ENCODE measurements at places on chromosomes 11 and 22.

DNA sequence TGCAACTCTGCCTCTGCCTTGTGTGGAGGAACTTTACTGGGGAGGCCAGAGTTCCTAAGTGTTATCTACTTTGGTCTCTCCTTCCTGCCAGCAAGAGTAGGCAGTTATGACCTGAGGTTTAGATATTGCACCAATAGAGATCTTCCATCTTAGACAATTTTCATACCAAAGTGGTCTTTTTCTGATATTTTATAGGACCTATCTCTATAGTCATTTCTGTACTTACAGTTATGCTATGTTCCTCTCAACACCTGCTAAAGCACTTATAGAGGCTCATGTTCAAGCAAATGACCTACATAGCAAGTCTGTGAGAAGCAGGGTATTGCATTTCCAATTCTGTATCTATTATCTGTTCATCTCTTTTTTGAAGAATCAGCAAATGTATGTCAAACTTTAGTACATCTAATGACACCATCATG lies 80.8 kb downstream of the HORMAD2 start:
- no peak for DNase-seq

- no peak for DNase-seq
These were observed 20.1 kb downstream of the CSRP3 start for GRCh38 chr11:19181531-19182261.

DNA sequence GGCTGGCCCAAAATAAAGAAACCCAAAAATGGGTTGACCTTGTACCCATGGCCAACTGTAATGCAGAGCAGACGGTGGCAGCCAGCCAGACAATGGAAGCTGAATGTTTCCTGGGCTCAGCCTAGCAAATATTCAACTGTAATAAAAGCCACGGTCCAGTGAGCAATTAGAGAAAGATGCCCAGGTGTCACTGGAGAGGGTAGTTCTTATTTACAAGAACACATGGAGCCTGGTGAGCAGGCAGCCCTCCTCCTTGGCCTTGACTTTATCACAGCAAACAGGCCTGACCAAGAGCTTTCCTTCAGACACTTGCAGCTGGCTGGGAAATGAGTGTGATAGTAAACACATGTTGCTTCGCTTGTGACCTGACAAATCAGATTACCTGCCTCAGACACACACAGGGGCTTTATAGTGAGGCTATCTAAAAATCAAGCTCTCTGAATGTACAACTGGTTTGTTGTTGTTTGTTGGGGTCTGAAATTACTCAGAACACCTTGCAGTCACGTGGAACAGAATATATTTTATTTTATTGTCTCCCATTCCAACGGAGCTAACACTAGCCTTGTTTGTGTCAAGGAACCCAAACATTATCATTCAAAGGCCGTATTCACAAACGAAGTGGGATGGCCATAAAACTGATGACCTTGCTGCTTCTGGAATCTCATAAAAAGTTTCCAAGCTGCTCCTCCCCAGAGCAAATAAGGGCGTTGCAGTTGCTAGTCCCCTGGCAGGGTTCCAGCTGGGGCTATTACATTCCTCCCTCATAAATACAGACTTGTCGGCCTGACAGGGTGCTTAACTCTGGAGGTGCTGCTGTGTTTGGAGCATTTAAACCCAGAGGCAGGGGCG lies 161.1 kb downstream of the BBOX1 start:
- DNase-seq, result peak; percentile 66

DNA sequence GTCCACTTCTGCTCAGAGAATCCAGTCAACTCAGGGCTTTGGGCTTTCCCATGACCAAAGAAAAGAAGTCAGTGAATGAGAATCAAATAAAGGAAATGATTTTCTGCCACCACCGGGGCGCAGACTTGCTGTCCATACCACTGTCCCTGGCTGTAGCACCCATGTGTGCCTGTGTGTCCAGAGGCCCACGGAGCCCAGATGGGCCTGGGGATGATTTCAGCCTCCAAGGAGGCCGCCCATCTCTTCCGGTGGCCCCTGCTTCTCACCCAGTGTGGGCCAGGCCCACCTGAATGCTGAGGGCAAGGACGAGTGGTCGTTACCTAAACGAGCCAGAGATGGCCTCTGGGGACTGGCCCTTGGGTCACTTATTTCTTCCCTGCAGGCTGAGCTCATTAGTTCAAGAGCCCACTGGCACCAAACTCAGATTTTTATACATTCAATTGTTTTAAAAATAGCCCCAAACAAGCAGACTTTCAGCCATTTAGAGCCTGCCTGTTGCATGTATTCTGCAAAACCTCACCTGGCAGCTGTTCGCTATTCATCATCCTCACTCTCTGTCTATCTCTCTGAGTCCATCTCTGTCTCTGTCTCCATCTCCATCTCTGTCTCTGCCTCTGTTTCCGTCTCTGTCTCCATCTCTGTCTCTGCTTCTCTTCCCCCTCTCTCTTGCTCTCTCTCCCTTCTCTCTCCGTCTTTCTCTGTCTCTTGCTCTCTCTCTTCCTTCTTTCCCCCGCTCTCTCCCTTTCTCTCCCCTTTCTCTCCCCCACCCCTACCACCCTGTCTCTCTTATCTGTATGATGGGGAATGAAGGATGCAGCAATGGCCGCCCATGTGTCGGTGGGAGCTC lies 24.2 kb downstream of the KRTAP5-5 start:
- no peak for DNase-seq

GRCh38 chr11:41053894-41054293 lies 405.6 kb downstream of the LRRC4C start:
- DNase-seq, result no peak

DNA sequence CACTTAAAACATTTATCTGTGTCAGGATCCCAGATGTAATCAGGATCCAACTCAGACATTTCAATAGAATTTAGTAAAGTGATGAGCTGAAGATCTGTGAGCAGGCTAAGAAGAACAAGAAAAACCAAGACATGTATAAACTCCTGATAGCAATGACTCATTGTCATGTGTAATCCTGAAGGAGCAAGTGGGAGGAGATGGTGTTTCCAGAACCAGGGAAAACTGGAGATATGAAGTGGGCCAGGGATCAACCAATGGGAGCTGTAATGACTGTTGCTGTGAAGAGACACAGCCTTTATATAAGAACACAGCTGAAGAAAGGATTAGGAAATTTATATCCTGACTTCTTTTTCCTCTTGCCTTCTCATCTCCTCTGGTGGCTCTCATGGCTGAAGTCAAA lies 682.5 kb upstream of the ARHGAP42 start:
- no peak for DNase-seq

DNA sequence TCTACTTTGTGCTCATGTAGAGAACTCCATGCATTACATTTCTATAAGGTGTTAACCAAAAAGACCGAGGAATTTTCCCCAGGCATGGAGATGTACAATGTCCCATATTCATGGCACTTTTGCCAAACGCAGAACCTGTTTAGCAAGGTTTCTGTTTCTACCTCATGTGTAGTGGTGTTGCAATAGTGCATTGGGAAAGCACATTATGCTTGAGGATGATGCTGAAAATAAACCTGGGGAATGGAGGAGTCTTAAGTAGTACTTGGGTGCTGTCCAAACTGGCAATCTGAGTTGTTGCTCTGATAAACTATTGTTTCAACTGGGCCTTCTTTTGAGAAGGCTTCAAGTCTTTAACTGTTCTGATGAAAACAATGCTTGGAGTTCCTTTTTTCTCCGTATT lies 11.5 kb upstream of the MUC15 start:
- no peak for DNase-seq

- no peak for DNase-seq
These were observed 2.4 kb upstream of the SMCO4 start for GRCh38 chr11:93545566-93545965.

DNA sequence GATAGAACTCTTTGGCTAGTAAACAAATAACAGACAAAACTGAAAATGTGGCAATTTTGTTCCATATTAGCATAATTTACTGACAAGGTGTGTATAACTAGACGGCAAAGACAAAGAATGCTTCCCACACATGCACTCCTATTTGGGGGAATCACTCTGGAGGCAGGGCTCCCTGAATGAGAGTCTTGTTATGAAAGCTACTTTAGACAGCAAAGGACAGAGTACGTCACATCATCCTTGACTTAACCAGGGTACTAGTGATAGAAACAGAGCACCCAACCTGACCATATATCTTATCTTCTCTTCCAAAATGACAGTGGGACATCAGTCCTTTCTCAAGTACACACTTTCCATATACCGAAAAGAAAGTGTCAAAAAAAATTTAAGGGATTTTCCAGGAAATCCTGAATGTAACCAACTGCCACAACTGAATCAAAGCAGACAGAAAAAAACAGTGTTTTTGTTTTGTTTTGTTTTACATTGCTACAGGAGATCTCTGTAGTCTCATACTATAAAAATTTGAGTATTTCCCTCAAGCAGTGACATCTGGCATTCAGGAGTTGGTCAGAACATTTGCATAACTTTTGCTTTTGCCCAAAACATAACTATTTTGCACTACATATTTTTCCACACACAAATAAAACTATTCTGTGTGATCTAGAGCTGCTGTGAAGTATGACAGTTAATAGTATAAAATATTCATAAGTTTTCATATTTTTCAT lies 98.9 kb downstream of the ARHGAP20 start:
- DNase-seq, result no peak

- no peak for DNase-seq
These were observed 73.2 kb downstream of the KIAA1671 start for GRCh38 chr22:25025491-25026400.

DNA sequence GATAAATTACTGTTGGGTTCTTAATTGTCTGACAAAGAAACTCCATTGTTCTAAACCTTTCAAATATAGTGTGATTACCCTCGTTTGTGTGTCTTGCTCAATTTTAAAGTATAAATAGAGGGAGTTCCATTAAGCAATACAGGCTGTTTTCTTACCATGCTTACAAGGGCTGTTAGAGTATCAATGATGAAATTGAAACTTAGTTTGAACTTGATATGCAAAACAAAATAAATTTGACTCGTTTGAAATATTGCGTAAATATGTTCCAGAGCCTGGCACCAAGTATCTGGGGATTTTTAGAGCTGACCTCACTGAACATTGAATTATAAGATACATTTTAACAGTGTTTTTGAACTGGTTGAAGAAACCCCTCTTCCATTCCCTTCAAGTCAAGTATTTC lies 31.7 kb downstream of the TEAD1 start:
- no peak for DNase-seq

- DNase-seq, result no peak
These were observed 1.3 kb upstream of the TBX10 start for GRCh38 chr11:67640758-67641337.

GRCh38 chr22:23591201-23591791 lies 11.2 kb upstream of the IGLL1 start:
- no peak for DNase-seq

GRCh38 chr11:123796226-123796625 lies 9.9 kb downstream of the OR6M1 start:
- DNase-seq, result no peak

- no peak for DNase-seq
These were observed 19.0 kb downstream of the POLD3 start for GRCh38 chr11:74611369-74611861.

DNA sequence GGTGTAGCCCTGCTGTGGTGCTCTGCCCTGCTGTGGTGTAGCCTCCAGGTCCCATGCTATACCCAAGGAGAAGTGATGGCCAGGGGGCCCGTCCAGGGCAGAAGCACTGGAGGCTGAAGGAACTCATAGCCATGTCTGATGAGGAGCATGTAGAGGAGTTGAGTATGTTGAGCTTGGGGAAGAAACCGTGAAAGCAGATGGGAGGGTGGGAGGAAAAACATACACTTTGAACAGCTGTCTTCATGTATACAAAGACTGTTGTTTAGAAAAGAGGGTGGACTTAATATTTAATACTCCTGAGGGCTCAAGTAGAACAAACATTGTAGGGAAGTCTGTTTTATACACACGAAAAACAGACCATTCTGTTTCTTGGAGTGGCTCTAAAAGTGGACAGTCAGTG lies 26.6 kb upstream of the TTC12 start:
- DNase-seq, result no peak
